ENCODE measurements at places on chromosomes 4 and X.
A peak's percentile ranks its signal among the peaks of the same experiment; 100 is the strongest.

DNA sequence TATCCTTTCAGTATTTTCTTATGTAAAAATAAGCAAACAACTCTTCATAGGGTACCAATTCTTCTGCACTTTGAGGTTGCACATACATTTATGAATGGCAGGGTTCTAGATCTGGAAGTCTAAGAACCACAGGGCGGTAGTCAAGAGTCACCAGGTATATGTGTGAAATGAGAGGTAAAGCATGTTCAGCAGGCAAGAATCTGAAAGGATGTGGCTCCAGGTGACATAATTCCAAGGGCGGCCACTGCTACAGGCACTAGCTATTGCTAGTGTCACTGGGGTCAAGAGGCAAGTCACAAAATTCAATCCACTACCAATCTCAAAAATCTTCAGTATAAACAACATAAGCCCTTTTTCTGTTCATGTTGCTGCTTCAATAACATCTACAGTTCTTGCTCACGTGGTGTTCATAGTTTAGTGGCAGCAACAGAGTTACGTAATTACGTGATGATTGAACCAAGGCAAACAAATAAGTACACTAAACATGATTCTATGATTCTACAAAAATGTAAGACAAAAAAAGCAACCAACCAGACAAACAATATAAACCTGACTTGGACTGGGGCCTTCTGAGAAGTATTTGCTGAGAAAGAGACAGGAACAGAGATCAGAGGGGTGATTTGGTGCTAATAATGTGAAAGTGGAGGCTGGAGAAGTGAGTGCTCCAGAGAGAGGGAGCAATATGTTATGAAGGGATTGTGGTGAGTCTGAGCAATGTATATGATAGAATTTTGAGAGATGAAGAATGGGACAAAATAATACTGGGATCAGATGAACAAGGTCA, 101.7 kb downstream of the NAA11 start:
- no peak for DNase-seq

DNA sequence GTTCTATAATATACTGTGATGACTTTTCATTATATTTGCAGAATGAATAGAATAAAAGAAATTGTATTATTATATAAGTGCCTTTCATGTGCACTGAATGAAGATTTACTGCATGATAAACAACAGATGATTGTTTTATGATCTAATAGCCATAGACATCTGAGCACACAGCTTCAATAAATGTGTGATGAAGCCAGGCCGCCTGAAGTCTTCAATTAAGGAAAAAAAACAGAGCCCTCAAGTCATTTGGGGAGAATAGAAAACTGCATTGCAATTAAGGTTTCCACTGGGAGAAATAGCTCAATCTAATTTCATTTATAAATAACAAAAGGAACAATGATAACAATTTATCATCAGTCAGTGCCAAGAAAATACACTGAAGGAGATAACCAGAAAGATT, 955.2 kb downstream of the FSTL5 start:
- DNase-seq: no peak

DNA sequence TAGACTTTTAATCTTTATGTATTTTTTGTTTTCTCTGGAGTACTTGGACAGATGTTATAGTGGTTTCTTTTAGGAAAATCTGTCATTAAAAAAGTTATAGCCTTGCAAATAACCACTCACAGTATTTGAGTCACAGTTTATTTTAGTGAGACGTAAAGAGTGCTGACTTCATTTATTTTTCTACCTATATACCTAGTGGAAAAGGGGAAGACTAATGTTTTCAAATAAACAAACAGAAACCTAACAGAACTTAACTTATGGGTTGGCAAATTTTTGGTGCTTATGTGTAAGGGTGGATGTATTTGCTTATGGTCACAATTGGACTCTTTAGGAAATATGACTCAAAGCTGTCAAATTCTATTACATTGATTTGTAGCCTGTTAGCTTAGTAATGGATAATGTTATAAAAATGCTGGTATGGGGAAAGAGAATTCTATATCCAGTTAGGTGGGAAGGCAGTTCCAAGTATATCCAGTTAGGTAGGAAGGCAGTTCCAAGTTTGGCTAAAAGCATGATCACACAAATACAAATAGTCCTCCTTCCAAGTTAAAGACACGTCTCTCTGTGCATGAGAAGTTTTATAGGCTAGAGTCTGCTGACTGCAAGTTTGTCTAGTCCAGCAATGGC, 61.9 kb downstream of the SLC9A6 start:
- no peak for DNase-seq

GRCh38 chr4:180664766-180665368, 1578.3 kb upstream of the TENM3 start:
- DNase-seq: peak; percentile 57

DNA sequence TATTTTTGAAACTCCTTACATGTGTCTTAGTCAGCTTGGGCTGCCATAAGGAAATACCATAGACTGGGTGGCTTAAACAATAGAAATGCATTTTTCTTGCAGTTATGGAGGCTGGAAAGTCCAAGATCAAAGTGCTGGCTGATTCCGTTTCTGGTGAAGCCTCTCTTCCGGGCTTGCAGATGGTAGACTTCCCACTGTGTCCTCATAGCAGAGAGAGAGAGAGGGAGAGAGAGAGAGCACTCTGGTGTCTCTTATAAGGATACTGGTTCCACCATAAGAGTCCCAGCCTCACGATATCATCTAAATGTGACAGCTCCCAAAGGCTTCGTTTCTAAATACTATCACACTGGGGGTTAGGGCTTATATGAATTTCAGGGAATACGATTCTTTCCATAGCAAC, 39.7 kb downstream of the ENPEP start:
- no peak for DNase-seq

DNA sequence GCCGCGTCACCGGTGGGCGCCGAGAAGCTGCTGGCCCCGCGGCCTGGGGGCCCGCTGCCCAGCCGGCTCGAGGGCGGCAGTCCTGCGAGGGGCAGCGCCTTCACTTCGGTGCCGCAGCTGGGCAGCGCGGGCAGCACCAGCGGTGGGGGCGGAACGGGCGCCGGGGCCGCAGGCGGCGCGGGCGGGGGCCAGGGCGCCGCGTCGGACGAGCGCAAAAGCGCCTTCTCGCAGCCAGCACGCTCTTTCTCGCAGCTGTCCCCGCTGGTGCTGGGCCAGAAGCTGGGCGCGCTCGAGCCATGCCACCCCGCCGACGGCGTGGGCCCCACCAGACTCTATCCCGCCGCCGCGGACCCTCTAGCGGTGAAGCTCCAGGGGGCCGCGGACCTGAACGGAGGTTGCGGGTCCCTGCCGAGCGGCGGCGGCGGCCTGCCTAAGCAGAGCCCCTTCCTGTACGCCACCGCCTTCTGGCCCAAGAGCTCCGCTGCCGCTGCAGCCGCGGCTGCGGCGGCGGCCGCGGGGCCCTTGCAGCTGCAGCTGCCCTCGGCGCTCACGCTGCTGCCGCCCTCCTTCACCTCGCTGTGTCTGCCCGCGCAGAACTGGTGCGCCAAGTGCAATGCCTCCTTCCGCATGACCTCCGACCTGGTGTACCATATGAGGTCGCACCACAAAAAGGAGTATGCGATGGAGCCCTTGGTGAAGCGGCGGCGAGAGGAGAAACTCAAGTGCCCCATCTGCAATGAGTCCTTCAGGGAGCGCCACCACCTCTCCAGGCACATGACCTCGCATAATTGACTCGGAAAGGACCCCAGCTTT, 5.6 kb downstream of the PRDM8 start:
- no peak for DNase-seq

- DNase-seq: no peak
Observed at GRCh38 chr4:55175779-55176231, 50.4 kb upstream of the KDR start.

DNA sequence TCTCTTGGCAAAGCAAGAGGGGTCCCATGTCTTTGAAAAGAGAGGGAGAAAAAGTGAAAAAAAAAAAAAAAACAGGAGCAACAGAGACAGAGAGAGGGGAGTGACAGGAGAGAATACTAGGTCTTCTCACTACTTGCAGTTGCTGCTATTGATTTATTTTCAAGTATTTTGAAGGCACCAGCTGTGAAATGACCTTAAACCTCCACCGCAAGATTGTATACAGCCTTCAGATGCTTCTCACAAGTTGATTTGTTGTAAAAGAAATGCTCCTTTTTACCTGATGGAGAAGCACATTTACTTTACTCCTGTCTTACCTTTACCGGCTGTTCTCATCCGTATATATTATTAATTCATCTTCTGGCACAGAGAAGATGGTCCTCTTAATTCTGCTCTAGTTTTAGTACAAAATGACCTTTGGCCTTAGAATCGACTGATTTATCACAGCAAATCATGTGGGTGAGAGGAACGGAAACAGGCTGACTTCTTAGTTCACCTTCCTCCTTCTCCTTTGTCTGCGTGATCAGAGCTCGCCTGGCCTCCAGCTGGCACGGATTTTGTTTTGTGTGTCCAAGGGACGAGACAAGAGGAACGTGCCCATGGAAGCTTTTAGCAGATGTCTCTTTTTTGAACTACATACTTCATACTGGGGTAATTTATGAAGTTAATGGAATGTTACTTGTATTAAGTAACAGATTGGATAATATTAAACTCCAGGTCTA, 82.4 kb upstream of the PACRGL start:
- no peak for DNase-seq

- DNase-seq: peak; percentile 17
Observed at GRCh38 chr4:140469791-140470733, 28.0 kb downstream of the MGAT4D start.

GRCh38 chr4:1266881-1267763, 18.2 kb upstream of the CTBP1 start:
- no peak for DNase-seq

DNA sequence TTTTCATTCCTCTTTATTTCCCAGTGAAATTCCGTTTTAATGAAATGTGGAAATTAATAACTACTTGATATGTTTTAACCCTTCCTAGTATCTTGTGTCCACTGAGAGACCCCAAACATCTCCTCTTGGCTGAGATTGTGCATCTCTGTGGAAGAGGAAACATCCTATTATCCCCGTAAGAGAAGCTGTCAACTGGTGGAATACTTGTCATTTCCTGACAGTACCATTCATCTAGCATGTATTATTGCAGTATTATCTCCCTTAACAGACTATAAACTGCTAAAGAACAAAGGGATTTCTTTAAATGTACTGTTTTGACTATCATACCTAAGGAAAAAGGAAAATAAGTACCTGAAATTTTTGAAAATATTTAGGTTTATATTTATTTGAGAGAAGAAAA, 277.3 kb upstream of the SLC7A11 start:
- no peak for DNase-seq

GRCh38 chrX:28988246-28988645, 401.0 kb downstream of the IL1RAPL1 start:
- DNase-seq: no peak

DNA sequence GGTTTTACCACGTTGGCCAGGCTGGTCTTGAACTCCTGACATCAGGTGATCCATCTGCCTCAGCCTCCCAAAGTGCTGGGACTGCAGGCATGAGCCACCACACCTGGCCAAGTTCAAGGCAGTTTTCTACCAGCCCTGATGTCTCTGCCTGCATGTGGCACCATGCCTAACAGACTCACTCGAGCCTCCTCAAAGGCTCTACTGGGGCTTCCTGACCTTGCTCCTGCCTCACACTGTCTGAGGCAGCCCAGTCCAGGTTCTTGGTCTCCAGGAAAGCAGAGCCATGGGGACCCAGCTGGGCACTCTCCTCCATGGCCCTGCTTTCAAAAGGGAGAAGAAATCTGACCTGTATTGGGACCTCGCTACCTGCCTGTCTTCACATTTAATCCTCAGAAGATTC, 286.9 kb downstream of the EVC2 start:
- DNase-seq: no peak

GRCh38 chr4:174320494-174321199, 36.9 kb downstream of the CEP44 start:
- no peak for DNase-seq

DNA sequence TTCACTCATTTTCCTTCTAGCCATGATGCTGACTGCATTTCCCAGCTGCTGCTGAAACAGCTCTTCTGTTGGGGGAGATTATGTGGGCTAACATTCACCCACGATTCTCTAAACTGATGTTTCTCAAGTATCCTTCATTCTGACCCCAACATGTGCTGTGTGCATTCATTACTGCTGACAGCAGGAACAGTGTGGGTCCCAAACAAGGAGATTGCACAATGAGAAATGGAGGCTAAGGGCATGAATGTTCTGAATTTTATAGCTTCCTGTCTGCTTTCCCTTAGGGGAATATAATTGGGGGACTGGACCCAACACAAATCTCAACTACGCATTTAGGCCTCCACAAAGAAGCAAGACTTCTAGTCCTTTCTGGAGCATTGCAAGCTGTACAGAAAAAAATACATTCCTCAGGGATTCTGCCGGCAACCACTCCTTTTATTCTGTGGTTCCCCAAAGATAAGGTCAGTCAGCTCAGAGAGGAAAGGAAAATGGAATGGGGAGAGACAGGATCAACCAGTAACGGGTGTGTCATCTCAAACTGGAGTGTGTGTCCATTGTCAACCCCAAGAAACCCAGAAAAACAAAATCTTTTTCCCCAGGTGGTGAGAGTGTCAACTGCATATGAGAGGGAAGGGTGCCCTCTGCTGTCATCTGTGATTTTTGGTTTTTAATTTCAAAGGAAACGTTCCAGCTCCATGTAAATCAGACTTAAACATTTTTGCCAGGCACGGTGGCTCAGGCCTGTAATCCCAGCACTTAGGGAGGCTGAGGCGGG, 81.5 kb upstream of the EGFL6 start:
- DNase-seq: peak; percentile 52

DNA sequence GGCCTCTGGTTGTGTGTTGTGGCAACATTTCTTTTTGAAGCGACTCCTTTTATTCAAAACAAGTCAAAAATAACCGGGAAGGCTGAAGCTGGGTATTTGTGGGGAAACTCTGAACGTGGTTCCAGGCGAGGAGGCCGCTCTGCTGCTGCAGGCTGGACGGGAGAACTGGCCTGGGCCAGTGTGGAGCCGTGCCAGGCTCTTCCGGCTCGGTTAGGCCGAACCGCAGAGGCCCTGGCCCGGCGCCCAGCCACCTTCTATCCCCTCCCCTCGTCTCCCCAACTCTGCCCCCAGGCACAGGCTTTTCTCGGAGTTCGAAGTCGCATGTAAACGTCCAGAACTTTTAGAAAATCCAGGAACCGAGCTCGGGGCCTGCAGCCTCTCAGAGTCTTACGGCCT, 2.4 kb upstream of the BCOR start:
- no peak for DNase-seq

- DNase-seq: no peak
Observed at GRCh38 chr4:180304321-180304720, 1938.9 kb upstream of the TENM3 start.

GRCh38 chrX:112270991-112271390, 188.4 kb upstream of the TRPC5 start:
- no peak for DNase-seq
